ENCODE measurements at places on chromosomes 3 and 15.
A peak's percentile ranks its signal among the peaks of the same experiment; 100 is the strongest.

- DNase-seq: no peak
Observed at GRCh38 chr3:29203851-29204250, 77.0 kb upstream of the RBMS3 start.

DNA sequence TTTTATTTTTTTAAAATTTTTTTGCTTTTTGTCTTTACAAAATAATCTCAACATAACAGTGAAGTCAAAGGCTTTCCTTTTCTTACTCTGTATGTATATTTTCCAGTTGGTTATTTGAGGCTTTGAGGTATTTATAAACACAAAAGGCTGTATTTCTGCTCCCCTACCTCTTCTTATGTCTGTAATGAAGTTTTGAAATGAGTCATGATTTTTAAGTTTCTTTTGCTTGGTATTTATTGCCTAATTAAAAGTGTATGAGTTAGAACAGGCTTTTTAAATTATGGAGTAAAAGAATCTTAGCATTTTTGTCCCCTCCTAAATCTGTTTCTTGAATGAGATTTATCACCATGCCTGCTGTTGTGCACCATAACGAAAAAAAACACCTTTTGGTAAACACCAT, 66.0 kb downstream of the DCUN1D1 start:
- DNase-seq: no peak

DNA sequence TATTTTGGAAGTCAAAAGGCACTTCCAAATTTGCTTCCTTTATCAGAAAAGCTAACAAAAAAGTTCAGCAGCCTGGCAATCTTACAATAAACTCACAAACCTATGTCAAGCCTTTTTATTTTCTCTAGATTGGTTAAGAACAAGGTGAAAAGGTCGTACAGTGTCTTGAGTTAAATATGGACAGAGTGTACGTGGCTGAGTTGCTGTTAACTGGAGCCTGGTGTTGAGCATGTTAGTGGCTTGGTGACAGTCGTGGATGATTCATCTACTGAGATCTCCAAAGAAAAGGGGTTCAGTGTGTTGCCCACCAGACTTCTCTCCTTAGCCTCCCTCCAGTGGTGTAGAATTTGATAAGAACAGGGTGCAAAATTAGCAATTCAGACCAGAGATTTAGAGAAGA, 89.7 kb downstream of the SSR3 start:
- DNase-seq: no peak

GRCh38 chr3:196127308-196128040, 45.6 kb upstream of the TFRC start:
- no peak for DNase-seq

GRCh38 chr3:122562923-122563716, 980 bp downstream of the PARP9 start:
- DNase-seq: no peak

GRCh38 chr3:49903451-49904424, at the start of gene MST1R:
Gene MST1R (minus strand): TSS chr3:49903873. CDS start chr3:49903609, 264 bp downstream.
- DNase-seq: peak; percentile 80

- no peak for DNase-seq
Observed at GRCh38 chr15:97406841-97407240, 553.7 kb upstream of the ARRDC4 start.
